CD8-positive, alpha-beta T cell (primary cell): ENCODE measurements at places on chromosomes 4 and X. TPM values are rescaled to one million over a fixed set of nuclear protein-coding genes. Genes with fewer than 3 reads are reported as not detected.

The RRAGB gene
- total RNA-seq, result 4.9 TPM

The APBB2 gene
- 0.33 TPM for total RNA-seq

The SPIN2B gene
- total RNA-seq, result 8.1 TPM

The CSAG1 gene
- not detected for total RNA-seq

The SPANXN4 gene
- total RNA-seq, result not detected

The TRIM75 gene
- total RNA-seq, result not detected

The STK32B gene
- total RNA-seq, result not detected

The XK gene
- total RNA-seq, result not detected

The PTCHD1 gene
- total RNA-seq, result not detected

The BRCC3 gene
- total RNA-seq, result 9.6 TPM

The TKTL1 gene
- 1.00 TPM for total RNA-seq

The SORBS2 gene
- not detected for total RNA-seq

The STATH gene
- total RNA-seq, result not detected

The GAB3 gene
- 5.6 TPM for total RNA-seq

The TMEM255A gene
- total RNA-seq, result not detected

The SPATA4 gene
- total RNA-seq, result not detected

The MBNL3 gene
- total RNA-seq, result 22.0 TPM
